ENCODE measurements at places on chromosomes 2 and 18.

- no peak for DNase-seq
Measured at GRCh38 chr18:56565046-56565445, 73.3 kb downstream of the TXNL1 start.

DNA sequence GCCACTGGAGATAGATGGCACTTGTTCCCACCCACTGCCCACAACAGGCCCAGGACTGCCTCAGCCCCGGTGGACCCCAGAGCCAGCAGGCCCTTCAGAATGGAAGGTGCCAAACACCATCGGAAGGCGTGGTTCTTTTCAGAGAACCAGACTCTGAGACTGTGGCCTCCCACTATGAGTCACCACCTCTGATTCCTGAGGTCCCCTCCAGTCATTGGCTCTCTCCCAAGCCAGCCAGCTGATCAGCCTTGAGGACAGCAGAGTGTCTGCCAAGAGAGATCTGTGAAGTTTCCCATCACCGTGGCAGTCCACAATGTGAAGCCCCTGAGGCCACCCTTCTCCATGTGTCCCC, 10.4 kb upstream of the MAP3K2 start:
- DNase-seq = no peak

- DNase-seq = no peak
Measured at GRCh38 chr18:63907664-63908063, at the start of gene SERPINB10. TSS of gene SERPINB10 (plus strand) at chr18:63907958. CDS start at chr18:63915511, 7,553 bp downstream.

- DNase-seq = no peak
Measured at GRCh38 chr2:61277756-61278155, 115.8 kb downstream of the C2orf74 start.

DNA sequence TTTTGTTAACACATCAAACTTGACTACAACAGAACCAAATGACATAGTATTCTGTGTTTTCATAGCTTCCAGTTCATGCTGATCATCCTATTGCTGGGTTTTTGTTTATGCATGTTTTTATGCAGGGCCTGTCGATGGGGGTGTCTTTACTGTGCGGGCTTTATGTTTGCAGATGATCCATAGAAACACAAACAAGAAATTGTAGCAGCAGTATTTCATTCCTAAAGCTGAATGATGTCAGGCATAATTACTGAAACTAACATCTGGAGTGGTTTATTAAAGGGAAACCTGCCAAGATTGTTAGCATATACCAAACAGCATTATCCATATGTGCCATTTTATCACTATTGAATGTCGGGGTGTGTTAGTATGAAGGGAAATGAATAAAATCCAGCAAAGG, 129.7 kb downstream of the PTPRM start:
- DNase-seq = no peak

- no peak for DNase-seq
Measured at GRCh38 chr18:79531386-79531785, 135.7 kb downstream of the NFATC1 start.

- no peak for DNase-seq
Measured at GRCh38 chr2:96799623-96799935, 16.5 kb upstream of the CNNM3 start.

- no peak for DNase-seq
Measured at GRCh38 chr2:45307147-45307546, 297.9 kb upstream of the SIX2 start.

- DNase-seq = no peak
Measured at GRCh38 chr2:144999071-144999875, 479.4 kb upstream of the ZEB2 start.

All from NCI-H2107 (cell line).